Esophagus mucosa (tissue), 1 donor: ENCODE measurements at places on chromosomes 3 and 15. TPM values are rescaled to one million over a fixed set of nuclear protein-coding genes. Genes with fewer than 3 reads are reported as not detected.

DNA sequence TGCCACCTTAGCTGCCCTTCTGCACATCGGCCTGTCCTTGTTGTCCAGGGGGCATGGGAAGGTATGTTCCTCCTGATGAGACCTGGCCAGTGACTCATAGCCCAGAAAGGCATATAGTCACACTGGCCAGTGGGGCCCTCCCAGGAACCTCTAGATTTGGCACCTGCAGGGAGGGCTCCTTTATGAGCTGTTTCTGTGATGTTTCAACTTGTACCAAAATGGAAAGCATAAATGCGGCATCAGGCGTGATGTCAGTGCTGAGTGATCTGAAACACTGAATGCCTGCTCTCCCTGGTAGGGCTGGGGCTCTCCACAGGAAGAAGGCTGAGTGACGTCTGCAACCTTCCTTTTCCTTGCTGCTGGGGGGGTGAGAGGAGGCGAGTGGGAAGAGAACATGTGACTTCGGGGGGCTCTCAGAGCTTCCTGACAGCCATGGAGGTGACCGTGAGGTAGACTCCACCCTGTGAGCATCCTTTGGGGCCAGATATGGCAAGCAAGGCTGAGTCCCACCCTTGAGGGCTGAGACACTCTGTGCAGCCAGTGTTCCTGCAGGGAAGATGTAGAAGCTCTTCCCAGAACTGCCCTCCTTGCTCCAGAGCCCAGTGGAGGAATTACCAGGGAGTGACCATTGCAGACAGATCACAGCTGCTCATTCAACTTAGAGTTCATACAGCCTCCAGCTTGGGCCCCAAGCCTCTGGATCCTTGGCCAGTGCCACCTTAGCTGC, 37.1 kb upstream of the APEH start:
- peak; percentile 50 for ATAC-seq

- peak; percentile 76 for ATAC-seq
Observed at GRCh38 chr15:63135804-63136203, 14.1 kb downstream of the LACTB start.

DNA sequence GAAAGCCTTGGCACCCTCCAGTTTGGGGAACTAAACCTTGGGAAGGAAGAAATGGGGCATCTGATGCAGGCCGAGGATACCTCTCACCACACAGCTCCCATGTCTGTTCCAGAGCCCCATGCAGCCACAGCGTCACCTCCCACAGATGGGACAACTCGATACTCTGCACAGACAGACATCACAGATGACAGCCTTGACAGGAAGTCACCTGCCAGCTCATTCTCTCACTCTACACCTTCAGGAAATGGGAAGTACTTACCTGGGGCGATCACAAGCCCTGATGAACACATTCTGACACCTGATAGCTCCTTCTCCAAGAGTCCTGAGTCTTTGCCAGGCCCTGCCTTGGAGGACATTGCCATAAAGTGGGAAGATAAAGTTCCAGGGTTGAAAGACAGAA, 7.7 kb downstream of the MAP1A start:
- no peak for ATAC-seq

Gene LRRC2
- 0.28 TPM for total RNA-seq

Gene RTP3
- total RNA-seq, result not detected

GRCh38 chr3:7512048-7512447, 651.1 kb downstream of the GRM7 start:
- ATAC-seq, result no peak

GRCh38 chr3:35616346-35616745, 23.0 kb upstream of the ARPP21 start:
- no peak for ATAC-seq

- ATAC-seq, result no peak
Observed at GRCh38 chr15:79090487-79091203, at the start of gene RASGRF1. Gene RASGRF1 (minus strand): TSS chr15:79090780. CDS start chr15:79090498, 282 bp downstream.

GRCh38 chr3:45509038-45509767, 85.3 kb upstream of the LIMD1 start:
- ATAC-seq, result peak; percentile 84

DNA sequence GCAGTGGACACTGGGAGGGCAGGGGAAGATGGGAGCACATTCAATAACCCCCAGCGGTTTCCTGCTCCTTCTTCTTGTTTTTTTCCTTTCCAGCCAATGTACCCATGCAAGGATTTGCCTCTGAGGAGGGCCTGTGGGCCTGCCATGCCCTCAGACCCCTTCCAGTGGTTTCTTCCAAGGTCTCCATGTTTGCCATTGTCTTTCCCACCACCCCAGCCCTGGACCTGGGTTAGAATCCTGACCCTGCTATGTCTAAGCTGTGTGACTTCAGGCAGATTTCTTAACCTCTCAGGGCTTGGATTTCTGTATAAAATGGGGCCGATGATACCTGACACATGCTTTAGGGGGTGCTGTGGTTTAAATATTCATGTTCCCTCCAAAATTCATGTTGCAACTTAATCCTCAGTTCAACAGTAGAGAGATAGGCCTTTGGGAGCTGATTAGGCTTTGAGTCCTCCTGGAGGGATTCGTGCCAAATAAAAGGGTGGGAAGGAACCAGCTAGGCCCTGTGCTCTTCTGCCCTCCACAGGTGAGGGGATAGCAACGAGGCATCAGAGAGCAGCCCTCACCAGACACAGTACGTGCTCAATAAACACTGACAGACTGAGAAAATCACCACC, 46.3 kb upstream of the FLNB start:
- peak; percentile 6 for ATAC-seq

- peak; percentile 92 for ATAC-seq
Observed at GRCh38 chr3:12954891-12955650, 113.7 kb upstream of the RPL32 start.

Gene RPL4
- 2,164 TPM for total RNA-seq

Gene ANKRD34C
- not detected for total RNA-seq

- no peak for ATAC-seq
Observed at GRCh38 chr3:101828276-101828675, 21.0 kb upstream of the NFKBIZ start.

DNA sequence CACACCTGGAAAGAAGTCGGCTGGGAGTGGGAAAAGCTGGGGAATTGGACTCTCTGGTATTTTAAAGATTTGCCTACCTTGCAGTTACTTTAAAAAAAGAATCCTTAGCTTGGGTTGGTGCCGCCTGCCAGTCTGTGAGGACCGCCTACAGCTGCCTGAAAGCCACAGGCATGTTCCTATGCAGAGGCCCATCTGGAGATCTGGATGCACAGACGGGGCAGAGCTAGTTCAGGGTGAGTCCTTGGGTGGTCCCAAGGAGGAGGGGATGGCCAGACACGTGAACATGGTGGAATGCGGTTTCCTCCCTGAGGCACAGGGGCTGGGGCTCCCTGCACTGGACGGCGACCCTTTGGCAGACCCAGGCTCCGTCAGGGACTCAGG, 113.2 kb upstream of the IQSEC1 start:
- no peak for ATAC-seq

DNA sequence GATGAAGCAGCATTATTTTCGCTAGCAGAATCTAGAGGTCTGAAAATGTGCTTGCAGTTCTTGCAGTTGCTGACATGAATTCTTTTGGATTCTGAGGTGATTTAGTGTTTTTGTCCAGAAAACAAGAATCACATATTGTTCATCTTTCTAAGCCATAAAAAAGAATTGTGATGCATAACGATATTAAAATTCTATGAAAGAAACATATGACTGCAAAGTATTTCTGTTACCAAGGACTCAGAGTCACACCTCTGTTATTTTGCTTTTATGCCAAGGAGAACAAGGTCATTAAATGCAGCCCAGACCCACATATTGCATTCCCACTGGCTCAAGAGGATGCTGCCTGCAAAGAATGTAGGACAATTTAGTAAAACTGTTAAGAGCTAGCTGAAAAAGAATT, 299.8 kb upstream of the GPR149 start:
- ATAC-seq, result no peak

Gene FBXO40
- total RNA-seq, result not detected

DNA sequence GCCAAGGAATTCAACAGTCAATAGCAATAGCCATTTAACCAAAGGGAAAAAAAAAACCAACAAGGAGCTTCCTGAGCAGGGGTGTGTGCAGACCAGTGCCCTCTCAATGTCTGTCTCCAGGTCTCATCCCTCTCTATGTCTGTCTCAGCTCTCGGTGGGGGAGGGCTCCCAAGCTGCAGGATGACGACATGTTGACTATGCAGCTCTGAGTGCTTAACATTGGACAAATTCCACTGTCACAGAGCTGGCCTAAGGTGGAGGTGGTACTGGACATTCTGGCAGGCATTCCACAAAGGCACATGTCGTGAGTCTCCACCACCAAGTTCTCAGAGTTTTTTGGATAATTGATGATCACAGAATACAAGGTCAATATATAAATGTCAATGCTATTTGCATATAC, 2.0 kb upstream of the CAPN7 start:
- ATAC-seq, result no peak

DNA sequence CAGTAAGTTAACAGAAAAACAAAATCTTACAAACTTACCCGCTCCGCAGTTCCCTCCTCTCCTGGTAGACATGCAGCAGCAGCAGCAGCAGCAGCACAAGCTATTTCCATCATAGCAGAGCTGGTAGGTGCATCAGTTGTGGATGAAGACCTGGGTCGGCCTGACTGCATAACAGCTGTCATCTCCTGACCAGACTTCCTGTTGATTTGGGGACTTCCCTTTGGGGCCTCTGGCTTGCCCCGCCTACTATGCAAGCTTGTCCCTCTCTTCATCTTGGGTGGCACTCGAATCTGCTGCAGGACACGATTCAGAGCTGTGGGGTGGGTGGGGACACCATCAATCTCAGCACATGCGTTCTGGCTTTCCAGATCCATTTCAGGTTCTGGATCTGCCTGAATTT, 65.7 kb downstream of the TMCC1 start:
- no peak for ATAC-seq

DNA sequence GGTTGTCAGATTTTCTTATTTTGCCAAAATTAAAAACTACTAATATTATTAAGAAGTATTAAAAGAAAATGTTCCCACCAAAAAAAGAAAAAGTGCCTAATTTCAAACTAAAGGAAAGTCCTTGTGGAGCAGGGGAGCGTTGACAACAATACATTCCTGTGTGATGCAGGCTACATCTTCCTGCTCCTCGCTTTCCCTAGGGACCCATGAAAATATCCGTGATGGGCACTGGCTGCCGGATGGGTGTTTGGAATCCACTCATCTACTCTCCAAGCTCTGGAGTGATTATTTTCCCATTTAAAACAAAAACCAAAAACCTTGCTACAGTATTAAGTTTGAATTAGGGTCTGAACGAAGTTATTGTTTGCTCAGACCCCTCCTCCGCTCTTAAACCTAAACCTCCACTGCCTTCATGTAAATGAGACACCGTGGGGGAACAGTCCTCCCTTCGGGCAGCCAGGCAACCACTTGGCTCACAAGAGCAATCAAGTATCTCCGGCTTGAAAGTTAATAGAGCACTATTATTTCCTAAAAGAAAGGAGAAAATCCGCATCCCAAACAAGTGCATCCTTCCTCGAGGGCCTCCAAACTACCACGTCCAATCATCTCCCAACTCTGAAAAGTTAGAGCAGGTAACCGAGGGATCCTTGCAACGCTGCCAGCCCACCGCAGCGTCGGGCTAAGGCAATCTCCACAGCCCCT, 1.5 kb downstream of the ITGB5 start:
- no peak for ATAC-seq

DNA sequence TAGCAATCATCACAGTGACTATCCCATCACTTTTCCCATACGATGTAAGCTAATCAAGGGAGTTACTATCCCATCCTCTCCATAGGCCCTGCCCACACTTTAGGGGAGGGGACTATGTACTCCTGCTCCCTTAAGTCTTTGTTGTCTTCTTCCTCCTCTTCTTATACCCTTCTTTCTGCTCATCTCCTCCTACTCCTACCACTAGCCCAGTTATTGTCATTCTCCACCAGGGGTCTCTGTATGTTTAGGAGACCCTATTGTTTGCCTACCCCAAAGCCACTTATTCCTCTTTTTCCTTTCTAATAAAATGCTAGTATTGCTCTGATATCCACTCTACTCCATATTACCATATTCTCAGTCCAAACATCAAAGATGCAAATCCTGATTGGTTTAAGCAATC, 27.8 kb downstream of the STAC start:
- no peak for ATAC-seq

- ATAC-seq, result no peak
Observed at GRCh38 chr3:70840106-70840870, 527.9 kb upstream of the MDFIC2 start.

GRCh38 chr3:112644453-112644852, 3.5 kb upstream of the CCDC80 start:
- ATAC-seq, result no peak
